Spleen (tissue), 13 donors: ENCODE measurements at places on chromosomes 3 and 15.
A peak's percentile ranks its signal among the peaks of the same experiment; 100 is the strongest.

GRCh38 chr3:175335229-175335628 is 476.1 kb downstream of the NAALADL2 start:
- no peak for DNase-seq

DNA sequence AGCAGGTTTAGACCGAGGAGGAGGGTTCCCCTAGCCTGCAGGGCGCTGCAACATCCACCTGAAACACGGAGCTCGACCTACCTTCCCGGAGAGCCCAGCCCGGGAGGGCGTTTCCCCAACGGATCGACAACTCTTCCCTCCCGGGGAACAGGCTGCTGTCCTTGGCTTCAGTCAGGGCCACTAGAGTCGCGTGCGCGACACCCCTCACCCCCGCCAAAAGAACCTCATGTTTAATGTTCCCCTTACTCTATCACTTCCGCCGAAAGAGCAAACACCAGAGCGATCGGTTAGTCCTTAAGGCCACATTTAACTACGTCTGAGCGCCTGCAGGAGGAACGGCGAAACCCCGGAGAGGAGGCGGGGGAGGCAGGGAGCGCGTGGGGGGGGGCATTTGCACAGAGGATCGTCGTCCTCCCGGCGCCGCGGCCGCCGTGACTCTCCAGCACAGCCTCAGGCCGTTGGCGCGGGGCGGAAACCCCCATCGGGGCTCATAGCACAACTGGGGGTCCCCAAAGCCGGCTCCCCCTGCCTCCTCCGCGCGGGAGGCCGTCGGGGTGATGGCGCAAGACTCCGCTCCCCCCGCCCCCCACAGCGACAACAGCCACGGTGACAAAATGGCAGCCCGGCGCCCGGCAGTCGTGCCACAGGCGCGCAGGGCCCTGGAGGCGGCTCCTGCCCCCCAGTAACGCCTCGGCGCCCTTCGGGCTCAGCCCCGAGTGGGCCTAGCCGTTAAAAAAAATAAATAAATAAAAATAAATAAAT is 3.2 kb downstream of the ANP32A start:
- peak; percentile 93 for DNase-seq

DNA sequence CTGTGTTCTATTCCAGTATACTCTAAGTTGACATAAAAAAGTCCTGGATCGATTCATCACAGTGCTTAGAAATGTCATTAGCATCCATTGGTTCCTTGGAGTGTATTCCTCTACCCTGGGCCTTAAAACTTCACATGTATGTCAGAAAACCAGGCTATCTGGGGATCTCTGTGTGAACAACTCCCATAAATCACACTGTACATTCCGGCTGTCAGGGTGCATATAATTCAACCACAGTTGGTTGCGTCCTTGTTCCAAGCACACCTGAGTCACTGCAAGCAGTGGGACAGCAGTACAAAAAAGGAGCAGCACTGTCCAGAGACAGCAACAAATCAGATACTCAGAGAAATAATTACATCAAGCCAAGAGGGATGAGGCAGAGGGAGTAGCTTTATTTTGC is 52.4 kb downstream of the PDZRN3 start:
- no peak for DNase-seq

- DNase-seq, result no peak
Measured at GRCh38 chr3:54008099-54008498, 114.3 kb upstream of the CACNA2D3 start.

- DNase-seq, result no peak
Measured at GRCh38 chr3:125481786-125482185, 38.2 kb downstream of the SNX4 start.

- DNase-seq, result no peak
Measured at GRCh38 chr3:23996095-23996524, 51.0 kb downstream of the NR1D2 start.
